ENCODE measurements at places on chromosomes 1 and 21. TPM values are rescaled to one million over a fixed set of nuclear protein-coding genes. Genes with fewer than 3 reads are reported as not detected.
A peak's percentile ranks its signal among the peaks of the same experiment; 100 is the strongest.

GRCh38 chr1:7454052-7454815, 316.9 kb upstream of the VAMP3 start:
- DNase-seq: peak; percentile 38

DNA sequence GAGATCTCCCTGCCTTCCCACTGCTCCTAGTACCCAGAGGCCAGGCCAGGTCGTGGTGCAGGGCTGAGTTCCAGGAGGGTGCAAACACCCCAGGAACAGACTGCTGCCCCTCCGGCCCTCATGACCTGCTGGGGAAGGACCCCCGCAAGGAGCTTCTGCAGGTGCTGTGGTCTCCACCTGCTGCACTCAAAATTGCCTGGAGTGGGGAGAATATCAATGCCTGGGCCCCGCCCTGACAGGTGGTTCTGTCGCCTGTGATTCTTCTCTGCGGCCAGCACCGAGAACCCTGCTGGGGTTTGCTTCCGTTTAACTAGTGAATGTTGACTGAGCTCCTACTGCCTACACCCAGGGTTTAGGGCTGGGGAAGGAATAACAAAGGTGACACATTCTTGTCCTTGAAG, 2.1 kb upstream of the TFF3 start:
- DNase-seq: no peak

- DNase-seq: peak; percentile 92
These were observed 111.1 kb downstream of the NAV1 start for GRCh38 chr1:201649761-201650622.

DNA sequence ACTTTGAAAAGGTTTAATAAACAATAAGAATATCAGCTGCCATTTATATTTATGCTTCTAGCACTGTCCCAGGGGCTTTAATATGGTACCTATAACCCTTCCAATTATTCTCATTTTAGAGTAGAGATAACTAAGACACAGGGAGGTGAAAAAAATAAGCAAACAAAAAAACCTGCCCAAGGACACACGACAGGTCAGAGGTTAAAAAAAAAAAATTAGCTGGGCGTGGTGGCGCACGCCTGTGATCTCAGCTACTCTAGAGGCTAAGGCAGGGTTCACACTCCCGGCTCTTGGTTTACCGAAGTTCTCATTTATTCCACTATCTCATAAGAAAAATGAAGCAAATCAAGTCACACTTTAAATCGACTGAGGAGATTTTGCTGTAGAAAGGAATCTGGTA, 34.7 kb upstream of the CNN3 start:
- no peak for DNase-seq

- no peak for DNase-seq
These were observed 8.1 kb upstream of the KTI12 start for GRCh38 chr1:52041551-52042185.

LIN28A gene
- 1,150 TPM for total RNA-seq

ESRRG gene
- 1.8 TPM for total RNA-seq

RGS13 gene
- total RNA-seq: not detected
